GM23338 (cell line): ENCODE measurements at places on chromosomes 11 and 22.

- peak; percentile 83 for DNase-seq
Observed at GRCh38 chr11:116703421-116703820, 69.4 kb downstream of the BUD13 start.

- DNase-seq, result peak; percentile 60
Observed at GRCh38 chr22:45880716-45881523, 96.0 kb downstream of the WNT7B start.

GRCh38 chr11:64223001-64223651, 2.9 kb downstream of the TRPT1 start:
- DNase-seq, result no peak

DNA sequence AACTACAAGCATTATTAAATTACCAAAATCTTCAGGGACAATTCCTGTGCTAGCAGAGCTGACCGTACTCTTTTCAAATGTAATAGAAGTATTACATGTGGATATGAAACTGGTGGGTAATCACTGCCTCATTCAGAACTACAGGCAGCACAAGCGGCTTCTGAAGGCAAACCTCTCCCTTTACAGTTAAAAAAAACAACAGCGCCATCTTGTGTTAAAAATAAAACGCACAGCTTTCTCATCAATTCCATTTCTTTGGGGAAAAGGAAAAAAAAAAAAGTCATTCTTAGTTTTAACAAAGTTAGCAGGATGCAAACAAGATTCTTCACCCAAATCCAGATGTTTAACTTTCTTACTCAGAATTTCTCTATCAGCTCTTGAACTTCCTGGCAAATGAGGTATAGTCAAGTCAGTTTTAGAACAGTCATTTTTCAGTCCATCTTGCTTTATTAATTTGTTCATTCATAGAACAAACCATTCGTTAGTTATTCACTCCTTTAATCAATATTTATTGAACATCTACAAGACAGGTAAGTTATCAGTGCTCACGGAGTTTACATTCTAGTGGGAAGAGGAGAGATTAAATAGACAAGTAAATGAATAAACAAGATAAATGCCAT, 331.8 kb upstream of the MPPED2 start:
- DNase-seq, result peak; percentile 82

DNA sequence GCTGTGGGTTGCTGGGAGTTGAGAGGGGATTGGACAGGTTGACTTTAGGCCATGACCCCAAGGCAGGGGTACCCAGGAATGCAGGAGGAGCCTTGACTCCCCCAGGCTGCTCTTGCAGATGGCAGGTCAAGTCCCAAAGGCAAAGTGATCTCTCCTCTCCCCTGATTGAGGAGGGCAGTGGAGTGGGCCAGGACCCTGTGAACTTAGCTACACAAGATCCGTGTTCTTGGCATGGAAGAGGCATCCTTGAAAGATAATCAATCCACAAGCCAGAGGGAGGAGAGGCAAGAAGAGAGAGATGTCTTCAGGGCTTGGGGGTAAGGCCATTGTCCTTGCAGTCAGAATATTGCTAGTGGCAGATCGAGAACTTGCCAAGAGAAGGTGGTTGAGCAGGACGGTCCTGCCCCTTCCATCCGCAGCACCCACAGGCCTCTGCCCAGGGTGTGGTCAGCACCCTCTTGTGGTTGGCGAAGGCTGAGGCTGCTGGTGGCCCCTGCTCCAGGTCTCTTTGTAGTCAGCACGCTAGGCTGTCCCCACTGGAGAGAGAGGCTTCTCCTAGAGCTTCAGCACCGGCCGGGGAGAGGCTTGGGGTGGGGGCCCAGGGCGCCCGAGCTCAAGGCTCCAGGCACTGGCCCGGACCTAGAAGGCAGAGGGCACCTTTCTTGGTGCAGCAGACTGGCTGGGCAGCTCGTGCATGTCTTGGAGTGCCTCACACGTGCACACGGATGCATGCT, 45.4 kb downstream of the KCNC1 start:
- DNase-seq, result no peak

- no peak for DNase-seq
Observed at GRCh38 chr22:28171712-28172111, 252.7 kb upstream of the PITPNB start.

GRCh38 chr11:134530636-134531326, 118.7 kb upstream of the B3GAT1 start:
- DNase-seq, result no peak
